Tibial nerve (tissue), 4 donors: ENCODE measurements at places on chromosomes 2 and 18.

DNA sequence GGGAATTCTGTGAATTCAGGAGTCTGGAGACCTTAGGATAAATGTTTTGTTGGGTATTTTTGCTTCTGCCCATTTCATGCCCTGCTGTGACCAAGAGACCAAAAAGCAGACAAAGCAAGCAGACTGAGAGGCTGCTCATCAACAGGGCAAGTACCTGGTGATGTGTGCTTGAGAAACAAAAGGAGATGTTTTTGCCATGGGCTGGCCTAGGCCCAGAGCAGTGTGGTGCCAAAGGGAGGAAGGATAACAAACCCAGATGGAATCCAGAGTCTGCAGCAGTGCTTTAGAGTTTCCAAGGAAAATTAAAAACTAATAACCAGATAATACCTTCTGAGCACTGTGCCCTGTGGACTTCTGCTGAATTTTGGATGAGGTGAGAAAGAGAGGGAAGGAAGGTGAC is 538.4 kb downstream of the STK39 start:
- no peak overlapping the region for H3K27ac ChIP-seq
- H3K4me3 ChIP-seq: no peak overlapping the region
- H3K4me1 ChIP-seq: no peaks in the 10 kb centered on the region
- H3K27me3 ChIP-seq: no peaks in the 10 kb centered on the region

DNA sequence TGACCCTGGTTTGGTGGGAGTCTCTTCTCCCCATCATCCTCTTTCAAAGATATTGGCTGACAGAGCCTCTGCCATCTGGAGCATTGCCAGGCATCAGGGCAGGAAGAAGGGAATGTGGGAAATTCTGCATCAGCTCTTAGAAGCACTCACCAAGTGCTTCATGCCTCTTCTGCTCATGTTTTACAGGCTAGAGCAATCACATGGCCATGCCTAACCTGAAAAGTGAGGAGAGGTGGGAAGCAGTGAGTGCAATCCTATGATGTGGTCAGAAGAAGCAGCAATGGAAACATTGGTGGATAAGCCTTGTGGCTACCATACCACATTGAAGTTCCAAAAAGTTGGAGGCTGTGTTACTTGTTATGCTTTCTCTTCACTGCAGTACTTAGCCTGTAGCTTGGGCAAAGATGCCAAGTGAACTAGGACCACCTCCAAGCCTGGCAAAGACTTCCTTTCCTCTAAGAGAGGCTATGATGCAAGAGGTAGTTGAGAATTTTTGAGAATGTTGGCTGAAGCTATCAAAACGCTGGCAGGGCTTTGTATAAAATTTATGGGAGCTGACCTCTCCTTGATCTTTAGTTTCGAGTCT is 64.1 kb downstream of the BCL2L11 start:
- H3K4me1 ChIP-seq: no peaks in the 10 kb centered on the region
- no peaks in the 10 kb centered on the region for H3K36me3 ChIP-seq
- no peaks in the 10 kb centered on the region for H3K27me3 ChIP-seq
- no peak overlapping the region for H3K27ac ChIP-seq

DNA sequence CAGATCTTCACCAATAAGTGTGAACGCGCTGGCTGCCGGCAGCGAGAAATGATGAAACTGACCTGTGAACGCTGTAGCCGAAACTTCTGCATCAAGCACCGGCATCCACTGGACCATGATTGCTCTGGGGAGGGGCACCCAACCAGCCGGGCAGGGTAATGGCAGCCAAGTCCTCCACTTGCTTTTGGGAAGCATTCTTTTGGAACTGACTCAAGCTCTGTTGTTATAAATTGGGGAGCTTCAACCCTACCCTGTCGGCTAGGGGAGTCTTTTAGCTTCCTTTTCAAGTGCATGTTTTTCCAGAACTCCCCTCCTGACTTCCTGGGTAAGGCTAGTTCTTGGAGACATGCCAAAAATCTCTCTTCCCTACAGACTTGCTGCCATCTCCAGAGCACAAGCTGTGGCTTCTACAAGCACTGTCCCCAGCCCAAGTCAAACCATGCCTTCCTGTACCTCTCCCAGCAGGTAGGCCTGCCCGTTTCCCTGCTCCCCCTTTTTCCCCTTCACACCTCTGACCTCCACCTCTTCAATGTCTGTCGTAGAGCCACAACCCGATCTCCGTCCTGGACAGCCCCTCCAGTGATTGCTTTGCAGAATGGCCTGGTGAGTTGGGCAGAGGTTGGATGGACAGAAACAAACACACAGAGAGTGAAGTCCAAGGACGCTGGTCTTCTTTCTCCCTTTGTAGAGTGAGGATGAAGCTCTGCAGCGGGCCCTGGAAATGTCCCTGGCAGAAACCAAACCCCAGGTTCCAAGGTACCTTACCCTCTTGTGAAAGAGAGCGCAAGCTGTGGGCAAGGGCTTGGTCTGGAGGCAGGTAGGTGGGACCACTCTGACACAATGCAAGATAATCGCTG is 1.5 kb downstream of the ZFAND2B start:
- H3K4me3 ChIP-seq: peak overlapping the region; percentile 73
- DNase-seq: no peak
- no peaks in the 10 kb centered on the region for H3K4me1 ChIP-seq
- peak overlapping the region; percentile 99 for H3K27ac ChIP-seq
- no peaks in the 10 kb centered on the region for H3K27me3 ChIP-seq

- peaks cover 5% of the 10 kb centered on the region for H3K4me1 ChIP-seq
- H3K27me3 ChIP-seq: no peaks in the 10 kb centered on the region
- peaks cover 33% of the 10 kb centered on the region for H3K36me3 ChIP-seq
- H3K27ac ChIP-seq: peak overlapping the region; percentile 47
These were observed 41.4 kb downstream of the OXER1 start for GRCh38 chr2:42722320-42723190.

DNA sequence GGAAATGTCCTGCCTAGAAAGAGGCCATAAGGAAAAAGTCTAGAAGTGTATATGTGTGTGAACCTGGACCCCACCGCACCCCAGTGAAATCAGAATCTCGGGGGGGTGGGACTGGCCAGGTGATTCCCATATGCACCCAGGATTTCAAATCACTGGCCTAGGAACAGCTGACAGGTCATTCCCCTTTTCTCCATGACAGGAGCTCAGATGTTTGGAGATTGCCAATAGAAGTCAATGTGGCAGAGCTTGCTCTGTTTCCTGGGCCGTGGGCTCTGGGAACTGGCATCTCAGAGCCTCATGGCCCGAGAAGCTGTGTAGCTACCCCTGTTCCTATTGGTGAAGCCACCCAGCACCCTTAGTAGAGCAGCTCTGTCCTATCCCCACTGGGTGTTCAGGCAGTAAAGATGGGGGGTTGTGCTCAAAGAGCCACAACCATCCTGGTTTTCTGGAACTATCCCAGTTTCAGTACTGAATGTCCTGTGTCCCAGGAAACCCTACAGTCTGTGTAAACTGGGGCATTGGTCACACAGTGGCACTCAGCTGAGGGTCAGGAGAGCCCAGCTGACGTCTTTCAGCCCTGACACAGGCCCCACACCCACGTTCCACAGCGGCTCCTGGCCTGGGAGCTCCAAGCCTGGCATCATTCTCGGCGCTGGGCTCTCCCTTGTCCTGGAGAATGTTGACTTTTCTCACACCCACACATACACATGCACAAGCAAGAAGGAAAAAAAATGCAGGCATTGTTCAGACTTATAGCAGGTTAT is 18.9 kb downstream of the GNLY start:
- H3K36me3 ChIP-seq: no peaks in the 10 kb centered on the region
- no peaks in the 10 kb centered on the region for H3K27me3 ChIP-seq
- peak overlapping the region; percentile 84 for H3K27ac ChIP-seq
- H3K4me3 ChIP-seq: no peak overlapping the region

DNA sequence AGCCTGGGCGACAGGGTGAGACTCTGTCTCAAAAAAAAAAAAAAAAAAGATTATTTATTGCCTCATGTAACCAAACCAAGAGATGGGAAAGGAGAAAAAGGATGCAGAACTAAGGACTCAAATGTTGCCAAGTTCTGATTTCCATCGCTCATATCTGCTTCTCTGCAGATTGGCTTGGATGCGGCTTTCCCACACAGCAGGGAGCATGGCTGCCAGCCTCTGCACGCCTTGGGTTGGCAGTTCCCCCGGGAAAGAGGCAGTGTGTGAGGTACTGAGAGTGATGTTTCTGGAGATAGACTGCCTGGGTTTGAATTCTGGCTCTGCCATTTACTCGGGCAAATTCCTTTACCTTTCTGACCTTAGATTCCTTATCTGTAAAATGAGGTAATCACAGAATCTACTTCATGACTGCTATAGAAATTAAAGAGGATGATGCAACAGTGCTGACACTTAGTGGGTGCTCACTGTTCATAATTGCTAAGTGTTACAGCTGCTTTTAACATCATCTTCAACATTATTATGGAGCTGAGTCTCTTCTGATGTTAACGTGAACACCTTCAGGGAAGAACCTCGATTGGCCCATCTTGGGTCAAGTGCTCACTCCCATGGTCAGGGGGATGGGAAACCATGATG is 68.8 kb downstream of the ACAA2 start:
- no peak for DNase-seq
- H3K4me1 ChIP-seq: no peaks in the 10 kb centered on the region
